Activated CD8-positive, alpha-beta memory T cell treated with anti-CD3 and anti-CD28 coated beads for 4 hours (primary cell): ENCODE measurements at places on chromosomes 6 and 20.

- no peak for DNase-seq
These were observed 100.4 kb downstream of the PXDC1 start for GRCh38 chr6:3650959-3651697.

GRCh38 chr6:118377711-118378414, 170.2 kb upstream of the PLN start:
- DNase-seq: no peak

GRCh38 chr6:78770765-78771164, 96.6 kb upstream of the IRAK1BP1 start:
- no peak for DNase-seq

DNA sequence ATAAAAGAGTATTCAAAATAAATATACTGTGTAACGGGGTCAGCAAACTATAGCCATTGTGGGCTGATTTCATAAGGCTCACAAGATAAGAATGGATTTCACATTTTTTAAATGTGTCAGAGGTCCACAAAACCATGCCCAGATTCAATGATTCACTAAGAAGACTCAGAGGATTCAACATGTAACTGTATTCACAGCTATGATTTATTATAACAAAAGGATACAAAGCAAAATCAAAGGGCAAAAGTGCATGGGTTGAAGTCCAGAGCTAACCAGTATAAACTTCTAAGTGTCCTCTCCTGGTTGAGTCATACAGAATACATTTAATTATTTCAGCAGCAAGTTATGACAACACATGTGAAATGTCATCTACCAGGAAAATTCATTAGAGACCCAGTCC, 49.2 kb downstream of the TBC1D32 start:
- no peak for DNase-seq

GRCh38 chr6:85460921-85461797, 11.3 kb downstream of the NT5E start:
- no peak for DNase-seq
